Tibial nerve (tissue), 4 donors: ENCODE measurements at places on chromosomes 7 and 10.

DNA sequence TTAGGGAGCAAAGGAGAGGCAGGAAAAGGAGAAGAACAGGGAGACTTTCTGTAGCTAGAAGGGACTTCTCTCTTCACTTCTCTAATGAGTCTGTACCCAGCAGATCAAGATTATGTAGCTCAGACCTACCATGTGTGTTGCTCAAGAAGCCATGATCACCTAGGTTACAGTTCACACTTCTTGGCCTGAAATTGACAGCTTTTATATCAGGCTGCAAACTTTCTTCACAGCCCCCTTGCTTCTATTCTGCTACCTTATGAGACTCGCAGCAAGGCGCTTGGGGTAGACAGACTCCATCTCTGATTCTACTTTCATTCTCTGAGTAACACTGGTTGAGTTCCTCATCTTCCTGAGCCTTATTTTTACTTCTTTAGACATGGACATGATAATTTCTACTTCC, 19.6 kb upstream of the GIMAP2 start:
- DNase-seq: no peak

GRCh38 chr7:106538638-106539037, 122.3 kb downstream of the CCDC71L start:
- DNase-seq: no peak

GRCh38 chr7:65953890-65954450, 28.0 kb downstream of the GUSB start:
- DNase-seq: no peak

GRCh38 chr10:59047180-59047579, 129.3 kb upstream of the PHYHIPL start:
- no peak for DNase-seq

GRCh38 chr7:5510426-5511045, 86.9 kb upstream of the TNRC18 start:
- DNase-seq: no peak

DNA sequence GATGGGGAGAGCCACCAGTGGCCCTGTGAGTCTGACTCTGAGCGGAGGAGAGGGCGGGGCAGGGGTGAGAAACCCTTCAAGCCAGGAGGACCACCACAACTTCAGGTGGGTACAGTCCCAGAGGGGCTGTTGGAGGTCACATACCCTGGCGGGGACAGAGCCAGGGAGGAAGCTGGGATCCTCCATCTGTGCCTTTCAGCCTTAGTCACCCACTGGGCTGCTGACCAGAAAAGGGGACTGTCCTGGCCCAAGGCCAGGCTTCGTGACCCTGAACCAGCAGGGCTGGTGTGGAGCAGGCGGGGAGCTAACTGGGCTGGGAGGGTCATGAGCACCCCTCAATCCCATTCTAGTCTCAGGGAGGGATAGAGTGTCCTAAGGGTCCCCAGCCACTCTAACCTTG, 1.5 kb upstream of the CALHM3 start:
- DNase-seq: no peak

DNA sequence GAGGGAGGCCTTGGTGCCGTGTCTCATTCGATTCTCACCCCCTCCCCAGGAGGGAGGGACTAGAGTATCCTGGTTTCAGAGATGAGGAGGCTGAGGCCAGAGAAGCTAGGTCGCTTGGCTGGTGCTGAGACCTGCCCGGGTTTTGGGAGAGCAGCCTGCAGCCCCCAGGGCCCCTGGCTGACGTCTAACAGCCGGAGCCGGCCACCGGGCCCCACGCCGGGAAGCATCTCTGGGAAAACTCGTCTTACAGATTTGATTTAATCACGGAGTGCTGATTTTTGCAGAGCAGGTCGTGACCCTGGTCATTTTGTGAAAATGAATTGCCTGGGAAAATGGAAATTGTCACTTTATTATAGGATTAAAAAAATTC, 97.5 kb downstream of the MICALL2 start:
- DNase-seq: no peak
